ENCODE measurements at places on chromosomes 2 and 18.
A peak's percentile ranks its signal among the peaks of the same experiment; 100 is the strongest.

- no peak for DNase-seq
Observed at GRCh38 chr18:47417807-47418206, 166.3 kb upstream of the SKOR2 start.

GRCh38 chr2:181158427-181158826 lies 178.0 kb downstream of the UBE2E3 start:
- no peak for DNase-seq

GRCh38 chr2:229456091-229456490 lies 185.0 kb upstream of the PID1 start:
- DNase-seq, result no peak

GRCh38 chr2:22520369-22521288 lies 864.4 kb upstream of the KLHL29 start:
- DNase-seq, result no peak

GRCh38 chr2:240139011-240139441 lies 1.4 kb downstream of the OTOS start:
- peak; percentile 0 for DNase-seq

DNA sequence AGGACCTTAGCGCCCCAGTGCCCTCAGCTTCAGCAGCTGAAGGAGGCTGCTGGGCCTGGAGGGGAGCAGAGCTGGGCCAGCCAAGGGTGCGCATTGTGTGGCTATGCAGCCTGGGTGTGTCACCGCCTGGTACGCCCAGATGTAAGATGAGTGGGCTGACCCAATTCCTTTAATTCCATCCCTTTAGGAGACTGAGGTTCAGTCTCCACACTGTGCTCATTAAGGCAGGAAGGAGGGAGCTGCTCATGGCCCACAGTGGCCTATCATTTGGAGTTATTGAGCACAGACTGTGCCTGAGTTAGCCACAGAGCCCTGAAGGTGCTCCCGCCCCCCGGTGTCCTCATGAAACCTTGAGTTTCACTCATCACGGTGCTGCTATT lies 194.1 kb upstream of the GLI2 start:
- DNase-seq, result no peak

GRCh38 chr2:168757223-168757622 lies 45.2 kb upstream of the NOSTRIN start:
- no peak for DNase-seq

GRCh38 chr18:10798727-10799550 lies 273.1 kb downstream of the NAPG start:
- DNase-seq, result no peak

- DNase-seq, result no peak
Observed at GRCh38 chr2:18829251-18829902, 240.0 kb upstream of the NT5C1B start.

DNA sequence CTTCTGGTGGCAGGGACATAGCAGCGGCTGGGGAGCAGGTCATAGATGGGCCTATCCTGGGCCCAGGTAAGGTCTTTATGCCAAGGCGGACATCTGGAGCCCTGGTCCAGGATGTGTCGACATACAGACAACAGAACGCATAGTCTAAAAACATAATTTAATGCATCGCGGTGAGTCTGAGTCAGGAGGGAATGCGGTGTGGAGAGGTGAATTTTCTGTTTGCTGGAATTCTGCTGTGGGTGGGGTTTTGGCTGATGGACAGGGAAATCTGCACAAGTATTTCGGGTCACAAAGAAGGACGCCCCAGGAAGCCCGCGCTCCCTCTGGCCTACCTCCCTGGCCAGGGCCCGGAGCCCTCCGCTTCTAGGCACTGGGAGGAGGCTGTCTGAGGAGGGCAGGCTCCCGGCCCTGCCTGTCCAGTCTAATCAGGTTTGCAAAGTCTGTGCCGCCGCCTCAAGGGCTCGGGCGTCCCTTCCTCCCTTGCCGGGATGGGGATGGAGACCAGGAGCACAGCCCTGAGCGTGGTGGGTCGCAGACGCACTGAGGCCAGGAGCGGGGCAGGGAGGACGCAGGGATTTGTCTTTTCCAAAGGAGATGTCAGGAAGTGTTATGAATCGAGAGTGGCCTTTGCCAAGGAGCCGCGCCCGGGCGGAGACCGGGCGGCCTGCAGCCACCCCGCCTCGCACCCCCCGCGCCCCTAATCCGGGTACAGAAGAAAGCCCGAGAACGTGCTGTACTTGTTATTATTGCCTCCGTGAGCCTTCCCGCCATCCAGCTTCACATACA lies 2.3 kb downstream of the C1QL2 start:
- DNase-seq, result no peak

DNA sequence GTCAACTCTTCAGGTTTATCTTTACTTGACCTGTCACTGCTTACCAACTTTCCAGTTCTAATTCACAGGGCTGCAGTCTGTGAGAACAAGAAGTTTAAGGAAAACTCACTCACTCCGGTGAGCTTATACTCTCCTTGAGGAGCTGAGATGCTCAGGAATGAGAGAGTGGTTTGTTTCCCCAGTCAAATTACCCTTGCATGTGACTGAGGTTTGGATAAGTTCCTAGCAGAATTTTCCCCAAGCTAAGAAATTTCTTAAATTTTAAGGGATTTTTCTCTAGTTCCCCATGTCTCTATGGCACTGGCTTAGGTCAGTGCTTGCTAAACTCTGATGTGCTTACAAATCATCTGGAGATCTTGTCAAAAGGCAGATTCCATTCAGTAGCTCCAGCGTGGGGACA lies 12.8 kb upstream of the CCDC85A start:
- no peak for DNase-seq

DNA sequence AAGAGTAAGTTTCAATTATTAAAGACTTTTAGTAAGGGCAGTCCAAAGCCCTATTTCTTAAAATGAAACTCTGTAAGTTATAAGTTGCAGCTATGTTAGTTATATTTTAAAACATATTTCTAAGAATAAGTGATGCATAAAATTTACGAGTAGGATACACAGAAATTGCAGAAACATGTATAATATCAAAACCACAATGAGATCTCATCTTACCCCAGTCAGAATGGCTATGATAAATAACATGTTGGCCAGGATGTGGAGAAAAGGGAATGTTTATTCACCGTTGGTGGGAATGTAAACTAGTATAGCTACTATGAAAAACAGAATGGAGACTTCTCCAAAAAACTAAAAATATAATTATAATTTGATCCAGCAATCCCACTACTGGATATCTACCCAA lies 201.2 kb downstream of the CBLN2 start:
- no peak for DNase-seq

- no peak for DNase-seq
Observed at GRCh38 chr2:172455121-172455515, 27.7 kb downstream of the ITGA6 start.

DNA sequence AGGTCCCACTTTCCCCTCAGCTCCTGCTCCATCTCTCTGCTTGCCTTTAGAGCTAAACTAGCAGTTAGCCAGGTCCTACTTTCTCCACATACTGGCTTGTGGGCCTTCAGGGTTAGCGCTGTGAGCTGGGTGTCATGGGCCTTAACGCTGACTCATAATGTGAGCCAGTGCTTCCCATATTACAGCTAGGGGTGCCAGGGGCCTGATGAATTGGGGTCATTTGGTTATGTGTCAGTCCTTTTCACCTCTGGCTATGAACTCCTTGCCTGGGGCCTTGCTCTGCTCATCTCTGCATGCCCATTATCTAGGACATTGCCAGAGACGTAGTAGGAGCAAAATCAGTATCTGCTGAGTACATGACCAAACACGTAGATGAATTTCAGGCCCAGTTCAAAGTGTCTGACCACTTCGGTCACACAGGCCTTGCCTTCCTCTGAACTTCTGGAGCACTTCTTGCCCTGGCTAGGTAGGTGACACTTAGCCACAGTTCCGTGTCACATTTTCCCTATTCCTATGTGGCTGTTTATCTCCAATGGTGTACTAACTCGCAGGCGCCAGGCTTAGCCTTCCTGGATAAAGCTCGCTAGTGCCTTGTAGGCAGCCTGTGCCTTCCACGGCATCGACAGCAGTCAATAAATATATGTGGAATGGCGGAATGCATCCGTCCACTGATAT lies 103.2 kb upstream of the SIX3 start:
- DNase-seq, result no peak

- no peak for DNase-seq
Observed at GRCh38 chr2:65198737-65199136, 28.9 kb upstream of the ACTR2 start.

- no peak for DNase-seq
Observed at GRCh38 chr18:39772155-39772919, 2182.7 kb upstream of the PIK3C3 start.

DNA sequence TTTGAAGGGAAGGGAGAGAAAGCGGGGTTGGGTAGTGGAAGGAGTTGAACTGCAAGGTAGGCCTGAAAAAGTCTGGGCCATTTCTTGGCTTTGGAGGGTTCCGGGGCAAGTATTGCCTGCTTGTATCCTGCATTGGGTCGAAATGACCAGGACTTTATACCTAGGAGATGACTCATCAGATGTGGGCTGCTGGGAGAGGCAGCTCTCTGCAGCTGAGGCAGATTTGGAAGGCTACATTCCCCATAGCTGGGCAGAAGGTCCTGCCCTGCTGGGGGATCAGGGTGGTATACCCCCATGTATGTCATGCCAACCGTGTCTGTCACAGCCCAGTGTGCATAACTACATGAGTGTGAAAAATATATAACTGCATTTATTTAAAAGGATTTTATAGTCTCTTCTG lies 171.8 kb upstream of the SPRED2 start:
- no peak for DNase-seq

DNA sequence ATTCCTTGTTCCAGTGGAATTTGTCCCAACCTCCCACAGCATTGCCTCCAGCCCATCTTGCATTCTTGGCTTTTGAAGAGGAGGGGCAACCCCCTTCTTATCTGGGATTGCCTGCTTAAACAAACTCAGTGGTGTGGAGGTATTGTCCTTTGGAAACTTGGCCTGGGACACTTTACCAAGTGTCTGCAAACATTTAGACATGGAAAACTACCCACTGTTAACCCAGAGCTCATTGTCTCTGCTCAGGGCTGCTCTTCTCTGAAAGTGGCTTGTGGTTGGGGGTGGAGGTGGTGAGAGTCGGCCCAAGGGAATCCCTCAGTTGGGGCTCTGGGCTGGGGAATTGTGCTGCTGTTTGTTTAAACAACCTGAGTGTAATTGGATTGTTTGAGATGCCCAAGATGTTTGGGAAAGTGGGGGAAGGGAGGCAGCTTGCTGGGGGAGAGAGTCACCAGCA lies 178.3 kb upstream of the GATA6 start:
- DNase-seq, result no peak

DNA sequence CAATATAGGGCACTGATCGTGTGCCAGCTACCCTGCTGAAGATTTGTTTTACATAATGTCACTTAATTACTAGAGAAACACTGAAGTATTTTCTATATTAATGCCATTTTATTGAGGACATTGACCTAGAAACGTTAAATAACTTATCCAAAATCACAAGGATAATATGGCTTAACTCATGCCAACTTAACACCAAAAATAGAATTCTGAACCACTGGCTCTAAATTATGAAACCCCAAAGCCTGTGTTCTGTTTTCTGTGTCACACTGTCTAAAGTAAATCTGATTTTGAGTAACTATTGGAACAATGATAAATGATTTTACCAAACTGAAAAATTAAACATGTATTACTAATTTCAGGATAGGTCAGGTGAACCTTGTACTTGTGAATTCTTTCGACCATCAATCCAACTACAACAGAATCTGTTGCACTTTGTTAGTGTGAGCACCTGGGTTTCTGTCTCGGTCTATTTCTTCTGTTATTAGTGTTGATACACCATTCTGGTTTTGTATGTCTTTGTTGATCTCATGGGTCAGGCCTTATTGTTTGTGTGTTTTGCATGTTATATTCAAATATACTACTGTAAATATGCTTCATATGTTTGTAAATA lies 48.2 kb upstream of the CCDC141 start:
- no peak for DNase-seq

DNA sequence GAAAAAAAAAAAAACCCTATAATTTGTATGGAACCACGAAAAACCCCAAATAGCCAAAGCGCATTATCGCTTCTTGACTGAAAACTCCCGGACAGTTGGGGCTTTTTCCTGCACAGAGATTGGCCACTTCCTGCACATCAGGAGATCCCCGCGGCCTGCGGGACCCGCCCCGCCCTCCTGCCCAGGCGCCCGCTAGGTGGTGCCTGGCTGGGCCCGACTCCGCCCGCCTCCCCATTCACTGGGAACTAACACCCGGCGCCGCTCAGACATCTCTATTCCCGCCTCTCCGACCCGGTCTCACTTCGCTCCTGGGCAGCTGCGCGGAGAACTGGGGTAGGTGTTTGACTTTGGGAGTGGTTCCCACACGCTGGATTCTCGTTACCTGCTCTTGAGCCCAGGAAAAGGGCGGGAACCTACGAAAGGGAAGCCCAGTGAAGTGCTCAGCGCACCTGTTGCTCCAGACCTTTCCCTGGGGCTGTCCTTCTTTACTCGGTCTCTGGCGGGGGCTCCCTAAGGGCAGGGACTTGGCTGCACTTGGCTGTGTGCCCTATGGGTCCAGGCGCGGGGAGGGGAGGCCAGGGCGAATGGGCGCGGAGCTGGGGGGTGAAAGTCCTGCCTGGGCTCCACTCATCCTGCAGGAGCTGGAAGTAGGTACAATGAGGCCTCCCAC lies at the start of gene HMSD:
Gene HMSD (plus strand): TSS at position 234 of the 670 bp plus-strand sequence. CDS start 4,155 bp downstream, outside the sequence.
- DNase-seq, result peak; percentile 72

- no peak for DNase-seq
Observed at GRCh38 chr2:176818076-176818475, 394.5 kb upstream of the HNRNPA3 start.

- peak; percentile 74 for DNase-seq
Observed at GRCh38 chr2:225041851-225042799, at the start of gene DOCK10. DOCK10 (minus strand) TSS chr2:225042468; CDS start chr2:225042374, 94 bp downstream.

DNA sequence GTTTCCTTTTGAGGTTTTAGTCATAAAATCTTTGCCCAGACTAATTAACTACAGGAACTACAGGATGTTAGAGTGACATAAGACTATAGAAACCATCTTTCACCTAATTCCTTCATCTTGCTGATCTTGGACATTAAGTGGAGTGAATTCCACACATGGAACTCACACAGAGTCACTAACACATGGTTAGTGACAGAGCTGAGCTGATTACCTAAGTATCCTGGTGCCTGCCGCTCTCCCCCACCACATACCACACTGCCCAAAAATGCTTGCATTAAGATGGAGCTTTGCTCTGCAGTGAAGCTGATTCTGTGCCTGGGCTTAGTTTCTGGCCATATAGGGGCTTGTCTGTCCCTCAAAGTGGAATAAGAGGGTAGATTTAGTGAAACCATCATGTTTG lies 332.9 kb upstream of the NT5C1B start:
- no peak for DNase-seq

GRCh38 chr2:170462433-170463205 lies 252.5 kb upstream of the SP5 start:
- DNase-seq, result no peak
